ENCODE measurements at places on chromosomes 12 and 14. TPM values are rescaled to one million over a fixed set of nuclear protein-coding genes. Genes with fewer than 3 reads are reported as not detected.

The GPR33 gene
- total RNA-seq, result not detected

The SMIM41 gene
- total RNA-seq, result 0.37 TPM

The ARHGEF40 gene
- 42.8 TPM for total RNA-seq

The NGB gene
- total RNA-seq, result not detected

The NTF3 gene
- not detected for total RNA-seq

The FBLN5 gene
- 25.0 TPM for total RNA-seq

The VIPAS39 gene
- 30.4 TPM for total RNA-seq

Data from uterine smooth muscle cell (primary cell).